NCI-H345 (cell line): ENCODE measurements at places on chromosomes 16 and 17.

GRCh38 chr17:45277216-45277849, 15.4 kb upstream of the SPATA32 start:
- DNase-seq, result peak; percentile 91

- DNase-seq, result no peak
Measured at GRCh38 chr17:74610108-74610507, 13.4 kb downstream of the CD300E start.

DNA sequence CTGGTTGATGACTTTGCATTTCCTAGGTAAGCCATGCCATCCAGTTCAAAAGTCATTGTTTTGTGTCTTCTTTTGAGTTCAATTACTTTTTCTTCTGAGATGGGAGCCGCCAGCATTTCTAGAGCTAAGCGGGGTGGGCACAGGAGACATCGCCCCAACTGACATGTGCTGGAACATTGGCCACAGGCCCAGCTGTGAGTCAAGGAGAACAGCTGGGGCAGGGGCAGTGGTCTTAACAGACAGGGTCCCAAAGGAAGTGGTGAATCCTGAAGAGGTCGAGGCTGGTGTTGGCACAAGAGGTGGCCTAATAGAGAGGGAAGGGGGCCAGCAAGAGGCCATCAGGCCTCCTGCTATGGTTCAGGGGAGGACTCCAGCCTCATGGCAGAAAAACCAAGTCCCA, 17.1 kb downstream of the RAB11FIP4 start:
- no peak for DNase-seq

- DNase-seq, result no peak
Measured at GRCh38 chr16:10569621-10570020, 10.8 kb downstream of the EMP2 start.

- peak; percentile 91 for DNase-seq
Measured at GRCh38 chr16:87945351-87946042, 5.7 kb upstream of the BANP start.

DNA sequence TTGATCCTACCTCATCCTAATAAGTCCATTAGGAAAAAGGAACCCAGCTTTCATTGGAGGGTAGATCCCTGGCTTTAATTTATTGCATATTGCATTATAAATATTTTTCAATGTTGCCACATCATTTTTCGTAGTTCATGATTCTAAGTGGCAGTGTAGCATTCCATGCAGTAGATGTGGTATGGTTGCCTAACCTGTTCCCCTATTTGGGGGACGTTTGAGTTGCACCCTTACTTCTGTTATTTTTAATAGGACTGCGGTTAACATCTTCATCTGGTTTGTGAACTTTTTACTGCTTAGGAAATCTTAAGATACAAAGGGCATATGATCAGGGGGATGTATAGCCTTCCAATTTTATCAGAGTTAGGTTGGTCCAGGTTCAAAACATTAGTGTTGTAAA, 5.4 kb downstream of the SCPEP1 start:
- DNase-seq, result no peak

DNA sequence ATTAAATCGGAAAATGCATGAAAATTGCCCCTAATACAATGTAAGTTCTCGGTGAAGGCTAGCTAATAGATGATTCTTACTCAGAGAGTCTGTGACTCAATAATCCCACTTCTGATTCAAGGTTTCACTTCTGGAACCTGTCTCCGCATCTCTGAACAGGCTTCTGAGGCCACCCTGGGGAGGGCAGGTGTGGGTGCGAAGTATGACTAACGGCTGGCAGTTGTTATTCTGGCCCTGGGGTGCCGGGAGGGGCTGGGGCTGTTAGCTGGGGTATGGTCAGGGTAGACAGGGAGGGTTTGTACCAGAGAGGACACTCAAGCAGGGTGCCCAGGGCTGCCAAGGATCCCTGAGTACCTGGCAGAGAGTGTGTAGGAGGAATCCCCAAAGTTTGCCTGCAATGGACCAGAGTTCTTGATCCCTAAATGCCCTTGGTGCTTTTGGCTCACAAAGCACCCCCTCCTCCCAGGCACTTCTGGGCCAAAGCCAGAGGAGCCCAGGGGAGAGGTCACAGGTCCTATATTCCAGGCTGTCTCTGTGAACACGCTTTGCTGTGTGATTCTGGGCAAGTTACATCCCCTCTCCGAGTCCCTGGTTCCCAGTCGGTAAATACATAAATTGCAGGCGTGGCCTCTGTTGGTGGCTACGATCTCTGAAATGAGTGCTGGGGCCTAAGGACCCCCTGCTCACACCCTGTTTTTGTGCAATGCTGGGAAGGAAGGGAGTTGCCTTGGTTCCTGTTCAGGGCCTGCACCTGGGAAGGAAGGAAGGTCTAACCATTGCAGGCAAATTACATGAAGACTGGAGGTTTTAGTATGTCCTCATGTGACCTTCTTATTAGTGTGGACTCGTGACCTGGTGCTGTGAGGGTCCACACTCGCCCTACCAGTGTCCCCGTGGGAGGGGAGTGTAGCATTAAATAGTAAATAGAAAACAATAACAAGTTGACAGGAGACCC, 49.9 kb upstream of the CPNE2 start:
- no peak for DNase-seq

- DNase-seq, result no peak
Measured at GRCh38 chr16:71396594-71396993, 38.1 kb downstream of the CALB2 start.

- DNase-seq, result no peak
Measured at GRCh38 chr16:68252383-68252782, 7.2 kb downstream of the PLA2G15 start.

- DNase-seq, result no peak
Measured at GRCh38 chr16:7765079-7765550, 432.5 kb downstream of the RBFOX1 start.

DNA sequence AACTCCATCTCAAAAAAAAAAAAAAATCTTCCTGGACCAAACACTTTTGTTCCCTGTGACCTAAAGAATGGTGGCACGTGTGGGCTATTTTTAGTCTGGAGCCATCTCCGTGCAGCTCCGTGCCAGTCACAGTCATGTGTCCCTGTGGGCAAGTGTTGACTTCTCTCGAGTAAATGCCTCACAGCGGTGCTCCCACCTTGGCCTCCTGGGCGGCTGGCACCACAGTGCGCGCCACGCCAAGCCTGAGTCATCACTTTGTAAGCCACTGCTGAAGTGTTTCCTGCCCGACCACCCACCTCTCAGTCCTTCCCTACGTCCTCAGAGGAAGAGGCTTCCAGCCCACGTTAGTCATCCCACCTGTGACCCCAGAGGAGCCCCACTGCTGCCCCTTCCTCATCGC, 10.9 kb upstream of the HEXD start:
- DNase-seq, result no peak

GRCh38 chr16:88855176-88855575, 1.6 kb downstream of the GALNS start:
- no peak for DNase-seq

GRCh38 chr17:67672592-67673335, 45.0 kb upstream of the NOL11 start:
- DNase-seq, result peak; percentile 3

DNA sequence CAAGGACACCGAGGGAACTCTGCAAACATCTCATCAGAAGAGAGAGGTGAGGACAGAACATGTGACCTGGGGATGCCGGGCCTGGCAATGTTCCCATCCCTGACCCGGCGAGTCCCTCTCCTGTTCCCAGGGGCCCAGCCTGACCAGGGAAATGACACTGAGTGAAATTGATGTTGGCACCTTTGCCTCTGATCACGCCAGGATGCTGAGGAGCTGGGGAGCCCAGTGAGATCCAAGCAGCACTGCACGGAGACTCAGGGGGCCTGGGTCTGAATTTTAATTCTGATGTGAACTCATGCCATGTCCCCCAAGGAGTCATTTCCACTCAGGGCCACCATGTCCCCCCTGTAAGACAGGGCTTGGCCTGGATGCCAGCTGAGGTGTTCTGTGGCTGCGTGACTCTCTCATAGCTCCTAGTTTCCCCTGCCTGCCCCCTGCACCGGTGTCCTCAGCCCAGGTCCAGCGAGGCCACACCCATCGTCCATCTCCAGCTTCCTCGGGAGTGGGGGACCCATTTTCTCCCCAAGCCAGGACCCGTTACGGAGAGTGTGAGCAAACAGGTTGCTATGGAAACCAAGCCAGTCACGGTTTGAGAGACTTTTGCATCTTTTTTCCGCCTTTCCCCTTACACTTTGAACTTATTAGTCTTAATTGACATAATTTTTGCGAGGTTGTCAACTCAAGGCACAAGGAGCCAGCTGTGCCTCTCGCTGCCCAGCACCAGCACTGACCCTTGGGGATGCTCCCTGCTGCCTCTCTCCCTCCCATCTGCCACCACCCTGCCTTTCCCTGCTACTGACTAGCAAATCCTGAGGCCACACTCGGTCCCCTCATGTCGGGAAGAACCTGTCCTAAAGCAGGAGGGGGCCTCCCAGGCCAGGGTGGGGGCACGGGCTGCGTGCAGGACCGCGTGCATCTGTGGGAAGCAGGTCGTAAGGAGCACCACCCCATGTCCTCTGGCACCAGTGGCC, 150.0 kb downstream of the SDK2 start:
- DNase-seq, result no peak

GRCh38 chr16:84822990-84823389, 3.2 kb downstream of the CRISPLD2 start:
- no peak for DNase-seq

DNA sequence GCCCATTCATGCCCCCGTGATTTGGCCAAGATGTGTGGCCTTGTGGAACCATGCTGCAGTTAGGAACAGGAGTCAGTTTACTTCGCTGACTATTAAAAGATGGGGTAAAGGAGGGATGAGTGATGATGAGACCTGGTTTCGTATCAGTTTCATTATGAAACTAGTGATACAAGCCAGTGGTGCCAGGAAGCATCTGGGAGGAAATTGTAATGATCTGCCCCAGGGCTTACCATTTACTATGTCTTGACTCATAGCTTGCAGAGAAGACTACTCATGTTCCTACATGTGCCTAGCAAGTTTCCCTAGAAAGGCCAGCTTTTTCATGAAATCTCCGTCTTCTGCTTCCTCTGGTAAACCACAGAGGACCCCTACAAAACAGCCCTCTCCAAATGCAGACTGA, 23.2 kb downstream of the CDH3 start:
- DNase-seq, result no peak

DNA sequence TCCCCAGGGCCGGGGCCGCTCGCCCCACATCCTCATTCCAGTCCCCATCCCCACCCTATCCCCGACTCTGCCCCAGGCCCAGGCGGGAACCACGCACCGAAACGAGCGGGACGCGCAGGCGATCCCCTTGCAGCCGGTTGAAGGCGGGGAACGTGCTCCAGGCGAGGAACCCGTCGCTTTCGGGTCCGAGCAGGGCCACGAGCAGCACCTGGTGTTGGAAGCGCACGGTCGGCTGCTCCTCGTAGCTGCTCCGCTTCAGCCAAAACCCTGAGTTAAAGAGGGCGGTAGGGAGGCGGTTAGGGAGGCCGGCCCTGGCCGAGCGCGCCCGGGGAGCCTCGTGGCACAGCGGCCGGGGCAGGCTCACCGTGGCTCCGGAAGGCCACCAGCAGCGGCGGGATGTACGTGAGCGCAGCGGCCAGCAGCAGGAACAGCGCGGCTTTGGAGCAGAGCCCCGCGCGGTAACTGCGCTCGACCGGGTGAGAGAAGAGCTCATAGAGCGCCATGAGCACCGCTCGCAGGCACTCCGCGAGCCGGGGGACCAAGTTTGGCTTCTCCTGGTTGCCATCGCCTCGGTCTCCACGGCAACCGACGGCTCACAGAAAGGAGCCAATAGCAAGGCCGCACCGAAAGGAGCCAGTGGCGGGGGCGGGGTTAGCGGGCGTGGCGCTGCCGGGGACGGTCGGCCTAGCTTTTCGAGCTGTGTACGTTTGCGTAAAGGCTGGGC, at the start of gene TMEM231:
Gene TMEM231 (minus strand): TSS at position 546 of the 724 bp plus-strand sequence. CDS start 43 bp downstream, at position 503.
- DNase-seq, result peak; percentile 92

- DNase-seq, result no peak
Measured at GRCh38 chr16:72979974-72980373, 68.0 kb downstream of the ZFHX3 start.

GRCh38 chr16:4488499-4488967, 12.3 kb downstream of the HMOX2 start:
- DNase-seq, result no peak

DNA sequence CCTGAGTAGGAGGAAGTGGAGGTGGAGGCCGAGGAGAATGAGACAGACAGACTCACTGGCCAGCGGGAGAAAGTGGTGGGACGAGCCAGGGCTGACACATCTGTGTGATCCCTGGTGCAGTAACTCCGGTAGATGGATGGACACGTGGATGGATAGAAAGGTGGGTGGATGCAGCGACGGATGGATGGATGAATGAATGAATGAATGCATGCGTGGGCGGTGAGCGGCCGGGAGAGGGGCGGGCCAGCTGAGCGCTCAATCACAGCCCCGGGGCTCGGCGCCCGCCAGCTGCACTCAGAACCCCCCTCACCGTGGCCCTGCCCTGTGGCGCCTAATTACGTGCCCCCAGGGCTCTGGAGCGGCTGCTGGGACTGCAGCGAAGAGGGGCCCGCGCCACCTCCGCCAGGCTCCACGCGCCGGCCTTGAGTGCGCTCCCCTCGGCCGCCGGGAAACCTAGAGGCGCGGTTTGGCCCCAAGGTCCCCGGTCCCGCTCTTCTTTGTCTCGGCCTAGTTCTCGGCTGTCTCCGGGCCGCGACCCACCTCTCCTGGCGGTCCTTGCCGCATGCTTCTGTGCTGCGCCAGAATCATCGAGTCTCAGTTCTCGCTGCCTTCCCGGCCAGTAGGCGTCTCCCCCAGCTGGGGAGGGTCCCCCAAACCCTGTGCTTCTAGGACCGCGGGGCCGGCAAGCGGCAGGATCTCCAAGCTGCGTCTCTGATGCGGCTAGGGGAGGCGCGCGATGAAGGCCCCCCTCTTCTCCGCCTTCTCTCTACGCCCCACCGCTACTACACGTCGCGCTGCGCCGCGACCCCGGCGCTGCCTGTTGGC, 41.0 kb downstream of the RAI1 start:
- no peak for DNase-seq

- DNase-seq, result no peak
Measured at GRCh38 chr16:57001026-57001679, 11.8 kb downstream of the NLRC5 start.

- no peak for DNase-seq
Measured at GRCh38 chr17:4645642-4646041, 4.2 kb upstream of the ALOX15 start.

DNA sequence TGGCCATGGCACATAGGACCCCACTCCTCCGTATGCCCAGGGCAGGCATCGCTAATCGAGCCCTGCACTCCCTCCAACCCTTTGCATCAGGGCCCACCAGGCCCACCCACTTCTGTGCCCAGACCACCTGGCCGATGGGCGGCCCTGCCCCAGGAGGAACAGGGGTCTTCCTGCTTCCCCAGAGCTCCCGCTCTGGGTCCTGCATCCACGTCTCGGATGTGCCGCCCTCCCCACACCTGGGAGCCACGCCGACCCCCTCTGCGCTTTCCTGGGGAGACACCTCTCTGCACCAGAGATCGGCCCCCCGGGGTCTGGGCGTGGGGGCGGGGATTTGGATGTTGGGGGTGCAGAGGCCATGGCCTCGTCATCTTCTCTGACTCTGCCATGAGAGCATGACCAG, 21.1 kb upstream of the SSTR5 start:
- DNase-seq, result no peak

- DNase-seq, result no peak
Measured at GRCh38 chr16:83345846-83346640, 461.7 kb upstream of the HSBP1 start.
